ENCODE measurements at places on chromosomes 11 and 22.
A peak's percentile ranks its signal among the peaks of the same experiment; 100 is the strongest.

- DNase-seq = no peak
Observed at GRCh38 chr11:6129011-6129410, 21.5 kb downstream of the OR56B4 start.

DNA sequence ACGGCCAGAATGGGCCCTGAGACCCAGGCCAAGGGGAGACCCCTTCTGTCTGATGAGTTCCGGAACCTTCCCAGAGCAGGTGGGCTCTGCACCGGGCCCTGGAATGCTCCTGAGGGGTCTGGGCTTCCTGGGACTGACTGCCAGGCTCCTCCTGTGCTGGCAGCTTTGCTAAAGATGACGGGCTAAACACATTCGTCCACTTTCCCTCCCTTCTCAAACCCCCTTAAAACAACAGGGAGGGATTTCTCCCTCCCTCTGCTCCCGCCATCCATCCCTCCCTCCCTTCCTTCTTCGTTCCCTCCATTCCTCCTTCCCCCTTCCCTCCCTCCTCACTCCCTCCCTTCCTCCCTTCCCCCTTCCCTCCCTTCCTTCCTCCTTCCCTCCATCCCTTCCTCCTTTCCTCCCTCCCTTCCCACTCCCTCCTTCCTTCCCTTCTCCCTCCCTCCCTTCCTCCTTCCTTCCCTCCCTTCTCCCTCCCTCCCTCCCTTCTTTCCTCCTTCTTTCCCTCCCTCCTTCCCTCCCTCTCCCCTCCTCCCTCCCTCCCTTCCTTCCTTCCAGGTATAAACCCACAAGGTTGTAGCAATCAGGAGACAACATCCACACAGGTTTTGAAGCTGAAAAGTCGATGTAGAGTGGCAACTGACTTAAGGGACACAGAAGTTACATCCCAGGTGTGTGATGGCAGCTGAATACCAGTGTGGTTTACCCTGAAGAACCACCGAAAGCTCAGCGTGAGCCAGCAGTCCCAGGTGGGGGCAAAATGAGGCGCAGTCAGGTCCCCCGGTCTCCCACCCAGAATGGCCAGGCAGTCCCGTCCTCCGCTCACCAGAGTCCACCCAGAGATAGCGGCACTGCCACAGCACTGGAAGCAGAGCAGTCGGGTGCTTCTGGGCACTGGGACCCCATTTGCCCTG lies 18.8 kb upstream of the MGAT3 start:
- DNase-seq = no peak

DNA sequence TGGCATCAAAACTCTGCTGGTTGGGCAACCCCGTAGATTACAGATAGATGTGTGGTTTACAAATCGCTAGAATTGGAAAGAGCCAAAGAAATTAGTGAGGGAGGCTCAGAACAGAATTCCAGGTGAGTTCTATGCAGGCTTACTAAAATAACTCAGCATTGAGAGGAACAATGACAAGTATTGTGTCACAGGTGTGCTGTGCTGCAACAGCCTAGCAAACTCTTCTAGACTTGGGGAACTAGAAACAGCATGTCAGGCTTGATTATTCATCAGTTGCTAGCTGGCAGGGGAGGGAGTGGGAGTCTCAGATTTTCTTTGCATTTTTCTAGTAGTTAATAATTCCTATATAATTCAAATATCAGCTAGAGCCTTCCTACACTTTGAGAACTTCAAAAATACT lies 26.3 kb upstream of the RASD2 start:
- DNase-seq = no peak

GRCh38 chr11:112363527-112363926 lies 102.9 kb upstream of the PLET1 start:
- no peak for DNase-seq

- DNase-seq = no peak
Observed at GRCh38 chr11:78420255-78420764, 2.7 kb upstream of the GAB2 start.

DNA sequence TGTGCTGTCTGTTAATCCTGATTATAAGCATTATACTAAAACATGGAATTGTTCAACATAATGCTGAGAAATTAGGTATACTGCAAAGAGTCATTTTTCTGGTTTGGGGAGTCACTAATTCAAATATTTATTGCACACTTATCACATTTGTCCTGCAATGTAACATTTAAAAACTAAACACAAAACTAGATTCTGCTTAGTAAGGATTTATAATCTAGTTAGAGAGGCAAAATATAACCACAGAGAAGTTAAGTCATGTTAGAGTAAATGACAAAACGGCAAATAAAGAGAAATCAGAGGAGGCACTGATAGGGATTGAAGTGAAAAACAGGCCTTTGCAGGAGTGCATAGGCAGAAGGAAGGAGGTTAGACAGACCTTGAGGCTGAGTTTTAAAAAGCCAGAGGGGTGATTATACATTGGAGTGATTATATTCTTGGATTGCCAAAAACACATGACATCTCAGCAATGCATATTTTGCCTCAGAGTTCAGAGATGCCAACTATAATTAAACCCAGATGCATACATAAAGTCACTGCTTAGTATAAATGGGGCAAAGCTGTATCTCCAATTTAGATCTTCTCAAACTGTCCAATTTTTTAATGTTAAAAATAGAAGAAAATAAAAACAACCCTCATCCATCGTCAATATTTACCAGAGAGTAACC lies 49.7 kb downstream of the CCDC34 start:
- DNase-seq = no peak

- DNase-seq = no peak
Observed at GRCh38 chr11:73239571-73240189, 21.6 kb downstream of the P2RY2 start.

GRCh38 chr22:30287648-30288418 lies 1.5 kb downstream of the CASTOR1 start:
- peak; percentile 82 for DNase-seq

GRCh38 chr11:36361901-36362391 lies 65.9 kb downstream of the PRR5L start:
- DNase-seq = no peak

DNA sequence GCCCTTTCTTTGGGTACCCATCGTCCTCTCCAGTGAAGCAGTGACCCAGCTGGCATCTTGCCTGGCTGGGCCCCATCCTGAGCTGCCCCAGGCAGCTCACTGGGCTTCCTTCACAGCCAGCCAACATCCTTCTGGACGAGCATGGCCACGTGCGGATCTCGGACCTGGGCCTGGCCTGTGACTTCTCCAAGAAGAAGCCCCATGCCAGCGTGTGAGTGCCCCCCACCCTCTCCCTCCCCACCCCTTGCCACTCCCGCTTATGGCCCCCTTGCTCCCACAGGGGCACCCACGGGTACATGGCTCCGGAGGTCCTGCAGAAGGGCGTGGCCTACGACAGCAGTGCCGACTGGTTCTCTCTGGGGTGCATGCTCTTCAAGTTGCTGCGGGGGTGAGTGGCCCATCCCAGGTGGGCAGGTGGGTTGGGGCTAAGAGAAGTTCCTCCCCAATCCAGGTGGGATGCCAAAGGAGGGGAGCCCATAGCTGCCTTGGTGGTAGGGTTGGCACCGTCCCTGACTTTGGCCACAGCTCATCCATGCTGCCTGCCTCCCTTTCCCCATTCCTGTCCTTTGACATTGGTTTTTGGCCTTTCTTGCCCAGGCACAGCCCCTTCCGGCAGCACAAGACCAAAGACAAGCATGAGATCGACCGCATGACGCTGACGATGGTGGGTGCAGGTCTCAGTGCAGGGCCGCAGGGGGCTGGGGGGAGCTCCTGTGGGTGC lies 6.8 kb upstream of the ANKRD13D start:
- DNase-seq = no peak

- no peak for DNase-seq
Observed at GRCh38 chr11:114081641-114082414, 22.3 kb downstream of the ZBTB16 start.

- no peak for DNase-seq
Observed at GRCh38 chr11:21908211-21908610, 284.7 kb upstream of the ANO5 start.

DNA sequence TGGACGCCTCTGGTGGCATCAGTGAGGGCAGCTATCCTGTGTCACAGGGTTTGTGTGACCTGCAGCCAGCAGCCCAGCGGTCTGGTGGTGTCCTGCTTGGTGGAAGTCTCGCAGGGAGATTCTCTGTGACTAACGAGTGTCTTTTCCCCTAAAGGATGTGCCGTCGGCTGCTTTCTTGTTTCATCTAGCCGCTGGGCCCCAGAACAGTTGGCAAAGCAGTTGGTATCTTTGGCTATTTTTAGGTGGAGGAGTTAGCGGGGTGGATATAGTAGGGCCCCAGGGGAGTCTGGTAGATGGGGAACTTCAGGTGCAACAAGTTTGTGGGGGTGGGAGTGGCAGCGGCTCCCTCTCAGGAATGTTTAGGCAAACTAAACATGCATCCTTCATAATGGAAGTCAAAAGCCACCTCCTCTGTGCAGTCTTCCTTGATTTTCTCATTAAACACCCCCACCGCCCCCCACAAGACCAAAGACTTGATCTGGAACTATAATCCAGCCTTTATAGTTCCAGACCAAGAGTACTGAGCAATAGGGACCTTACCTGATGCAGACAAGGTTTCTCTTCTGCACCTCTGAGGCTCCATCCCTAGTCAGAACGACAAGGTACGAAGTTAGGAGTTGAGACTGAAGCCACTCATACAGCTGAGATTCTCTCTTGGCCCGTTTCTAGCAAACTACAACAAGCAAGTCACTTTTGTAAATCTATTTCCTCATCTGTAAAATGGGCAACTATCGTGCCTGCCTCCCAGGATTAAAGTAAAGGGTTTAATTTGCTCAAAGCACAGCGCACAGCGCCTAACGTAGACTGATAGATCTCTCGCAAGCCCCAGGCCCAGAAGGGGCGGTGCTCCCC lies 1.1 kb upstream of the PELI3 start:
- DNase-seq = no peak

- DNase-seq = no peak
Observed at GRCh38 chr11:66420671-66421476, at the start of gene NPAS4. Gene NPAS4, plus strand, starts transcription at chr11:66421035. Its CDS starts 145 bp downstream, at chr11:66421180.

DNA sequence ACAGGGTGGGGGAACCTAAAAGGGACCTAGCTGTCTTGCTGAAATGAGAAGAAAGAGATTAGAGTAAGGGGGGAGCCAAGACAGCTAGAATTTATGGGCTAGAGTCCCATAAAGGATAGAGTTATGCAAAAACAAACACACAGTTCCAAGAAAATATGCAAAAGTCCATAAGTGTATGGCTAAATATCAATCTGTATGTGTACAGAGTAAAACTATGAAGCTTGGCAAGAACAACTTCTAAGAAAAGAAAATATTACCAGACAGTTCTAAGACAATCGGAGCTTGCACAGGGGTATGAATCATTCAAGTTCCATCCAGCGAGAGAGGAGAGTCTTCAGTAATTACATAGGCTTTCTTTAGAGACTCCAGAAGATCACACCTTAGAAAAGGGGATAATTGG lies 41.8 kb downstream of the GDPD4 start:
- no peak for DNase-seq

DNA sequence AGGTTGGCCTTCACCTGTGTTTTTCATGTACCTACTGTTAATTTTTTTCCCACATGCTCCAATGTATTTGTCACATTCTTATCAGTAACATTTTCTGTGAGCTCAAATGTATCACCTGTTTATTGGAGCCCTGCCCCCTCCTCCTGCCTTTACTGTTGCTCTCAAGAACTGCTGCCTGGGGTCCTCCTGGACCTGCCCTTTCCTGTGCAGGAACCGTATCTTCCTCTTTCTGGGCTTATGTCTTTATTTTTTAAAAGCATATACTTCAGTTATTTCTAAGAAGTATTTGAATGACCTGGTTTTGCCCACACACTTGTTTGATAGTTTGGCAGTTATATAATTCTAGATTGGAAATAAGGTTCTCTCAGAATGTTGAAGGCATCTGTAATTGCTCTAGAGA lies 5.9 kb downstream of the FAM118B start:
- no peak for DNase-seq

GRCh38 chr11:119608781-119609180 lies 120.2 kb downstream of the NECTIN1 start:
- DNase-seq = no peak

- DNase-seq = no peak
Observed at GRCh38 chr11:113279591-113279990, 34.8 kb upstream of the TTC12 start.

DNA sequence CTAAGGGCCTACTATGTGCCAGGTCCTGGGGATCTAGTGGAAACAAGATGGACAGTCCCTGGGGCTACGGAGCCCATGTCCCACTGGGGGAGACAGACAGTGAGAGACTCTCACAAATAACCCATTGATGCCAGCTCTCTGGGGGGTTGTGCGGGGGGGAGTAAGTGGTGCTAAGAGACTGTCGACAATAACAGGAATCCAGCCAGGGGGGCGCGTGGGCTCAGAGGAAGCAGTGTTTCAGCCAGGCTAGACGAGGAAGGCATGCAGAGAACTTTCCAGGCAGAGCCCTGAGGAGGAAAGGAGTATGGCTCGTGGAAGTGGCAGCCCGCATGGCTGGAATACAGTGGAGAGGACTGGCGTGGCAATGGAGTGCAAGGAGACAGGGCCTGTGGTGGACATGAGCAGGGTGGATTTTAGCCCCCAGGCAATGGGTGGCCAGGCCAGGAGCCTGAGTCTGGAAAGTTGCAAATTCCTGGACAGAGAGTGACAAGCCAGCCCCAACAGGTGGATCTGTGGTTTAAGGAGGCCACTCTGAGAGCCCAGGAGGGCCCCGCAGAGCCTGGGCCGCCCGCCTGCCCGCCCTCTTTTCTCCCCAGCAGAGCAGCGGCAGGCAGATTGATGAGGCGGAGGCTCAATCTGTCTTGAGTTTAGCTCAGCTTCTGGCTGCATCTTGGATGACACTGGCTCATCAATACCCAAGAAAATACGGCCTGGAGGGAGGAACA lies 40.0 kb upstream of the TCF20 start:
- no peak for DNase-seq

DNA sequence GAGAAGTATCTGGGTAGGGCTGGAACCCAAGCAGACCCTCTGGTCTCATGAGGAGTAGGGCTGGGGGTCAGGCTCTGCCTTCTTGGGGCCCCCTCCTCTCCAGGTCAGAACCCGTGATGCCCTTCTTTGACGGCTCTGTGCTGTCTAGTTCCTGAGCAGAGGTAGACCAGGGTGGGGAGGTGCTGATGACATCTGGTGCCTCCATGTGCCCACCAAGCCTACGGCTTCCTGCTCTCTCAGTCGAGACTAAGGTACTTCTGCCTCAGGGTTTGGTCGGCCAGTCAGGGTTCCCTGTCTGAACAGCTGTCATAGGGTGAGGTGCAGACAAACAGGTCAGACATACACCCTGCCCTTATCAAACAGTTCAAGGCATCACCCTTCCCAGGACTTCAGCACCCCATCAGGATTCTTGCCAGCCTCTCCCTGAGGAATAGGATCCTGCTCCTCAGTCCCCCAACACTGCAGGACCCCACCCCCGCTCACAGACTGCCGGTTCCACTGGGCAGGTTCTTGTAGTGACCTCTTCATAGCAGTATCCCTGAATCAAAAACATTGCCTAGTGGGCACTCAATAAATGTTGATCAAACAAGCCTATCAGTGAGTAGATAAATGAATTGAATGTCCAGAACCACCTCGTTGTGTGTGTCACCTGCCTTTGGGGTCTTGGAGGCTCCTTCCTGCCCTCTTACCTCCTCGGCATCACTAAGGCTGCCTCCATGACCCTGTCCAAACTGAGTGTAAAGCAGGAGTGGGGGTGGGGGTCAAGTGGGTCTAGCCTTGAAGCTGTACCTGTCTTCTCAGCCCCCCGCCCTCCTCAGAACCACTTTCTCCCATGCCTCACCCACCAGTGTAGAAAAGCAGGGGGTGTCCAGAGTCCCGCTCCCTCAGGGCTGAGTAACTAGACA lies 158.2 kb downstream of the BUD13 start:
- no peak for DNase-seq
